Panc1 (cell line): ENCODE measurements at places on chromosomes 5 and 9. TPM values are rescaled to one million over a fixed set of nuclear protein-coding genes. Genes with fewer than 3 reads are reported as not detected.

DNA sequence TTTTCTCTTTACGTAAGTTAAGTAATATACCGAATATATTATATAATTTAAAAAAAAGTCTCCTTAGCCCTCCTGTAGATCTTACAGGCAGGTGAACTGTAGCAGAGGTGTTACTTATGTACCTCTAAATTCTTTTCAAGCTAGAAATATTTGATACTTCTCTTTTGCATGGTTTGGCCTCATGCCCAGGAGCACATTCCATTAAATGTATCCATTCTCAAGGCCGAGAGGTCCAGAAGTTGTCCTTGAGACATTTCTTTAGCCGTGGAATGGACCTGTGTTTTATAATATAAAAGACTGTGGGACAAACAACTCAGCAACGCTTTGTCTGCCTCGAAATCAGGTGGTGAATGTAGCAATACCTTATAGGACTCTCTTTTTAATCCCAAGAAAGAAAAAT, 184.5 kb downstream of the TRIO start:
- peaks cover 12% of the 10 kb centered on the region for H3K4me1 ChIP-seq
- H3K36me3 ChIP-seq = peaks cover 47% of the 10 kb centered on the region

DNA sequence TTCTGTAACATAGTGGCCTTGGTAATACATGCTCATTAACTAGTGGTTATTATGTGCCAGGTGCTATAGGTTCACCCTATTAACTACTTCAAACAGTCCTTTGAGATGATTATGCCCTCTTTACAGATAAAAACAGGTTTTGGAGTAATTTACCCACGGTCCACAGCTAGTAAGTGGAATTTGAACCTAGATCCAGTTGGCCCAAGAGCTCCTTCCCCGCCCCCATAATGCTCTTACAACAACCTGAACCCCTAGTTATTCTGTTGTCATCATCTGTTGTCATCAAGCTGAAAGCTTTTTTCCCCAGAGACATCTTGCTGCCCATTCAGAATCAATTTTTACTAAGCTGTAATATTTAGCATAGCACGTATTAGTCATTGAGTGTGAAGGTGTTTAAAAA, 23.2 kb downstream of the XPA start:
- H3K27ac ChIP-seq = no peak overlapping the region
- no peak for DNase-seq
- no peaks in the 10 kb centered on the region for H3K4me1 ChIP-seq
- no peaks in the 10 kb centered on the region for H3K27me3 ChIP-seq
- H3K36me3 ChIP-seq = peaks cover 31% of the 10 kb centered on the region

- no peak overlapping the region for H3K27ac ChIP-seq
- H3K36me3 ChIP-seq = no peaks in the 10 kb centered on the region
- no peak for DNase-seq
- no peaks in the 10 kb centered on the region for H3K27me3 ChIP-seq
Observed at GRCh38 chr9:121985792-121986494, 107.2 kb downstream of the TTLL11 start.

GABRA1 gene
- total RNA-seq = not detected

PJA2 gene
- 33.6 TPM for total RNA-seq

NELFB gene
- total RNA-seq = 62.4 TPM
